Activated B cell treated with CpG ODN at 0.5 μM for 24 hours (primary cell): ENCODE measurements at places on chromosomes 13 and 19.
A peak's percentile ranks its signal among the peaks of the same experiment; 100 is the strongest.

DNA sequence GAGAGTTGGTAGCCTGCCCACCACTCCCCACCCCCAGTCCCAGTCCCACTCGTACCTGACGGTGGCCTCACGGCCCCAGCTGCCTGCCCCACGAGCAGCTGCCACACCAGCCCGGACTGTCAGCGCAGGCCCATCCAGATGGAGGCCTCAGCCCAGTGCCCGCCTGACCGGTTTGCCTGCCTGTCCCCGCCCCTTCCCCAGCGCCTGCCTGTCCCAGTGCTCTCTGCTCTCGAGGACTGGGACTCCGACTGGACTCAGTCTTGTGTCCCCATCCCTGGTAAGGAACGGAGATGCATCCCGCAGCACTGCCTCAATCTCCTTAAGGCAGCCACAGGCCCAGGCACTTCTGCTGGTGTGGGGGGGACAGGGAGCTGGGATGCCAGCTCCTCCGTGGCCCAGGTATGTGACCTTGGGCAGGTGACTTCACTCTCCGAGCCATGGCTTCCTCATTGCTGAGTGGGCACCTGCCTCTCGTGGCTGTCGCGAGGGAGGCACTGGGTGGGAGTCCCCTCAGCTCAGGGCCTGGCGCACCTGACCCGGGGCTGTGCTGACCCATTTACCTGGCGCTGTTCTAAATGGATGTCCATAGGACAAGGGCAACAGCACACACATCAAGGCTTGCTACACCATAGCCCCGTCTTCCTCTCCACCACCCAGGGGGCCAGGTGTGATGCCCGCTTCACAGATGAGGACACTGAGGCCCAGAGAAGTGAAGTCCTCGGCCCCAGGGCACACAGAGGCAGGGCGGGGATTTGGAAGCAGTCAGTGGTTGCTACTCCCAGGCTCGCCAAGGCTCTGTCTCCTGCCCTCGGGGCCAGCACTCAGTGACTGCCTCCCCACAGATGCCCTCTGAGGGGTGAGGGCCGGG lies at the start of gene NKPD1:
TSS of gene NKPD1 (minus strand) at position 113 of the 868 bp plus-strand sequence. CDS start 832 bp downstream, outside the sequence.
- H3K4me3 ChIP-seq, result no peak within 1 kb of the TSS
- H3K27ac ChIP-seq, result no peak within 1 kb of the TSS
- H3K4me1 ChIP-seq, result peaks cover 17% of the 10 kb centered on the region
- peaks cover 31% of the 10 kb centered on the region for H3K27me3 ChIP-seq
- H3K36me3 ChIP-seq, result no peaks in the 10 kb centered on the region

- no peaks in the 10 kb centered on the region for H3K27me3 ChIP-seq
- peak overlapping the region; percentile 91 for H3K27ac ChIP-seq
- peaks cover 18% of the 10 kb centered on the region for H3K36me3 ChIP-seq
- peaks cover 70% of the 10 kb centered on the region for H3K4me1 ChIP-seq
- no peak overlapping the region for H3K4me3 ChIP-seq
- no peak for DNase-seq
These were observed 28.0 kb downstream of the TSSK6 start for GRCh38 chr19:19487077-19487949.

DNA sequence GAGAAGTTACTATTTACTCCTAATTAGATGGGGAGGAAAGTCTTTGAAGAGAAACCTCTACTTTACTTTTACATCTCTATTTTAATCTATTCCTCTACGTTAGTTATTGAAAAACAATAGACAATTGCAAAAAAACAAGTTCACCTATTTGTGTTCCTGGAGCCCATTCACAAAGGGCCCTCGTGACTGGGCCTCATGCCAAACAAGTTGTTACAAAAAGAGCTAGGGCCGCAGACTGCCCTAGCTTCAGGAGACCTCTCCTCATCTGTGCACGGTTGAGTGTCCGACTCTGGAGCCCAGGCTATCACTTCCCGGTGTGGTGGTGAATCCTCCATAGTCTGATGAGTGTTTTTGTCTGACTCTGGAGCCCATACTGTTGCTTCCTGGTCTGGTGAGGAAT lies 190.9 kb downstream of the ZNF486 start:
- no peaks in the 10 kb centered on the region for H3K27me3 ChIP-seq
- DNase-seq, result no peak
- H3K4me3 ChIP-seq, result no peak overlapping the region
- no peaks in the 10 kb centered on the region for H3K4me1 ChIP-seq

DNA sequence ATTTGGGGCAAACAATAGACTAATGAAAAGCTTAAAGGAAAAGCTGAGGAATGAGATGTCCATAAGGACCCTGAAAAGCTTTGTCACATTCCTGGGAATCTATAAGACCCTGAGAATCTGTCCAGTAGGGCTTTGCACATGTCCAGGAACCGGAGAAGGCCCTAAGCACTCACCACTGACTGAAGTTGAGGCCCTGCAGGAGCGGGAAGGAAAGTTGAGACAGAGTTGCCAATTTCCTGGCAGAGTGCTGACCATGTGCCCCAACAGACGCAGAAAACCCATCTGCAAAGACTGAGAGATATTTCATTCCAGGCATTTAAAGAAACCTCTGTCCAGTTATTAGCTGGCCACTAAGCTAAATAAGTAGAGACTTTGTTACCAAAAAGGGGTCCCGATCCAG lies 890.5 kb downstream of the UQCRFS1 start:
- no peaks in the 10 kb centered on the region for H3K36me3 ChIP-seq
- no peaks in the 10 kb centered on the region for H3K4me1 ChIP-seq
- no peaks in the 10 kb centered on the region for H3K27me3 ChIP-seq
- H3K4me3 ChIP-seq, result no peak overlapping the region
- no peak overlapping the region for H3K27ac ChIP-seq
- DNase-seq, result no peak

DNA sequence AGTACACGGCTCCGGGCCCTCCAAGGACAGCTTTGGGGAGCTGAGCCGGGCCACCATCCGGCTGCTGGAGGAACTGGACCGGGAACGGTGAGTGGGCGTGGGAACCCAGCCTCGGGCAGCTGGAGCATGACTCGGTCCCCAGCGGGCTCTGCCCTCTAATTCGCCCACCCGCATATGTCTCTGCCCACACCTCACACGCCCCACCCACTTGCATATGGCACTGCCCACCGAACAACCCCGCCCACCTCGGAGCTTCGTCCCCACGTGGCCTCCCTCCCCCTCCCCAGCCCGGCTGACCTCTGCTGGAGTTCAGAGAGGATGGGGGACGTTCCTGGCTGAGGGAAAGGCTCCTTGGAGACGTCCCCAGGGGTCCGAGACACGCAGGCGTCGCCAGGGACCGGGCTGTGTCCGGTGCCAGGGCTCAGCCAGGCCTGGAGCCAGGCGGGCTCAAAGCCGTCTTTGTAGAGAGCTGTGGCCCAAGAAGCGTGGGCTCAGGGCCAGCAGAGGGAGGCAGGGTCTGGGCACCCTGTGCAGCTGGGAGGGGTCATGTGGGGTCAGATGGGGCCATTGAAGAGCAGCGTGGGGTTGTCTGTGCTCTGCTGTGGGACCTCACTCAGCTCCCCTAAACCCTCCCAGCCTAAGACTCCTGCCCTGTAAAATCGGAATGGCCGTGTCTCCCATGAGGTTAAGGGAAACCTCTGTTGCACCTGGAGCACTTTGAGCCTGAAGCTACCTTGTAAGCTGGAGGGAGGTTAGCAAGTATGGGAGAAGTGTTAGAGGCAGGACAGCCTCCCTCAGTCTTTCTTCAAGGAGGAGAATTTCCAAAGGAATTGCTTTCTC lies 3.8 kb downstream of the APC2 start:
- peaks cover 45% of the 10 kb centered on the region for H3K27me3 ChIP-seq
- DNase-seq, result no peak
- H3K4me1 ChIP-seq, result peaks cover 30% of the 10 kb centered on the region
- H3K4me3 ChIP-seq, result no peak overlapping the region

DNA sequence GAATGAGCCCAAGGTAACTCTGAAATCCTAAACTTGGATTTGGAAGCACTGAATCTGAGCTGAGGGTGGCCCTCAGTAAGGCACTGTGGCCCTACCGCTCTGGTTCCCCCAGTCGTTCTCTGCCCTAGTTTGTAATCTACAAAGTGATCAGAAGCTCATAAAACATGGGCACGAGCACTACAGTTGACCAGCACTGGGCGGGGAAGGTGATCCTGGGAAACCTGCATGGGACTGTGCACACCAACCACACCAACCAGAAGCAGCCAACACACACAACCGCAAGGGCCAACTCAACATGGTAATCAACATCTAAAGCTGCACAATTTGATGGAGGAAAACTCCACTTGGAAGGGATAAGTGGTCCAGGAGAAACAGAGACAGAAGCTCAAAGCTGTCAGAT lies 22.9 kb downstream of the SLC7A1 start:
- H3K4me3 ChIP-seq, result no peak overlapping the region
- no peaks in the 10 kb centered on the region for H3K27me3 ChIP-seq
- H3K27ac ChIP-seq, result no peak overlapping the region
- H3K36me3 ChIP-seq, result peaks cover 11% of the 10 kb centered on the region

- H3K27me3 ChIP-seq, result no peaks in the 10 kb centered on the region
- DNase-seq, result no peak
- H3K36me3 ChIP-seq, result no peaks in the 10 kb centered on the region
- H3K4me1 ChIP-seq, result no peaks in the 10 kb centered on the region
- no peak overlapping the region for H3K4me3 ChIP-seq
These were observed 426.2 kb upstream of the KLHL1 start for GRCh38 chr13:70534466-70534865.

DNA sequence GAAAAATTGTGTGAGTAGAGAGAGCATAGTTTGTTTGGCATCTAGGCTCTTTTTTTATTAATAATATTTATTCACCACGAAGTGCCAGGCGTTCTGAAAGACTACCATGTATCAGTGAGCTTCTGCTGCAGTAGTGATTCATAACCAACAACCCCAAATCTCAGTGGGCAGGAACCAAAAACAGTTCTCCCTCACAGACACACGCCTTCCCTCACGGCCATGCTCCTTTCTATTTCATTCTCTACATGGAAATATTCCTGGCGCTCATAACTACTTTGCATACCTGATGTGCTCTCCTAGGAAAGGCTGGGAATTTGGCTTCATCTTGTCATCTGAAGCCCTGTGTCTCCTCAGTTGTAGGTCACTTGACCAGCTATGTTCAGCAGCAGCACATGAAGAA lies 26.6 kb upstream of the AMER2 start:
- no peaks in the 10 kb centered on the region for H3K36me3 ChIP-seq
- H3K27ac ChIP-seq, result no peak overlapping the region
- peaks cover 4% of the 10 kb centered on the region for H3K27me3 ChIP-seq
- no peak for DNase-seq
- no peaks in the 10 kb centered on the region for H3K4me1 ChIP-seq
- no peak overlapping the region for H3K4me3 ChIP-seq

- no peaks in the 10 kb centered on the region for H3K36me3 ChIP-seq
- H3K27me3 ChIP-seq, result no peaks in the 10 kb centered on the region
- H3K4me1 ChIP-seq, result peaks cover 8% of the 10 kb centered on the region
- no peak for DNase-seq
- H3K27ac ChIP-seq, result peak overlapping the region; percentile 5
These were observed 669.6 kb downstream of the UQCRFS1 start for GRCh38 chr19:28543244-28543776.

GRCh38 chr13:108733022-108733560 lies 103.7 kb downstream of the MYO16 start:
- H3K4me1 ChIP-seq, result no peaks in the 10 kb centered on the region
- H3K4me3 ChIP-seq, result no peak overlapping the region
- DNase-seq, result no peak
- no peaks in the 10 kb centered on the region for H3K36me3 ChIP-seq
- H3K27me3 ChIP-seq, result no peaks in the 10 kb centered on the region

GRCh38 chr19:13633109-13633508 lies 126.8 kb upstream of the CACNA1A start:
- H3K4me3 ChIP-seq, result no peak overlapping the region
- no peak for DNase-seq

DNA sequence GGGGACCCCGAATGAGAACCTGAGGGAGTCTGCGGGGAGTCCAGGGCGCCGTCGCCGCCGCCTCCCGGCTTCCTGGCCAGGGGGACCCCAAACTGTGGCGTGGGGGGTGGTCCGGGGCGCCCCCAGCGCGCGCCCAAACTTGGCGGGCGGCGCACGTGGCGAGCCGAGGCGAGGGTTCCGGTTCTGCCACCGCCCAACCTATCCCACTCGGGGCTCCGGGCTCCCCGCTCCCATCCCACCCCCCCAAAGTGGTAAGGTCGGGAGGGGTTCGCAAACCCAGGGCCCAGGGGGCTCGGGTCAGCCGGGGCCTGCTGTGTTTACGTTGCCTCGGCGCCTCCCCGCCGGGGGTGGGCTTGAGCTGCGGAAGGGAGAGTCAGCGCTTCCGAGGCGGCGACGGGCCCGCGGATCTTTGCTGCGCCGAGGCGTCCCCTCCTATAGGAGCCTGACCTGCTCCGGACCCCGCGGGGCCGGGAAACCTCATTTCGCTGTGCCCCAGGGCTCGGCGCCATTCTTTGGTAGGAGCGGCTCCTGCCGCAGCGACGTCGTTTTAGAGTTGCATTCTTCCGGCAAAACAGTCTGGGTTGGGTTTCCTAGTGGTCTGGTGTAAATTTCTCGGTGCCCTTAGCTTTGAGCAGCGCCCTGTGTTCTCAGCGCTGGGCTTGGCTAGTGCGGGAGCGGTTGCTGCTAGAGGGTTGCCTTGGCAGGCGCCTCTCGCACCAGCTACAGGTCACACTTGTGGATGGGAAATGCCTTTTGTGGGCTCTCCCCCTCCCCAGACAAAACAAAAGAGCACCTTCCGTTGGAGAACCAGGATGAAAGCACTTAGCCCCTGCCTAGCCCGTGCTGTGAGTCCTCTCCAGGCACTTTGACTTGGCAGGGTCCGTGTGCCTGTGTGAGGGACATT lies 1.2 kb downstream of the DAZAP1 start:
- peak overlapping the region; percentile 89 for H3K27ac ChIP-seq
- no peaks in the 10 kb centered on the region for H3K27me3 ChIP-seq
- H3K4me3 ChIP-seq, result peak overlapping the region; percentile 88
- peak; percentile 54 for DNase-seq
- peaks cover 34% of the 10 kb centered on the region for H3K36me3 ChIP-seq
- peaks cover 48% of the 10 kb centered on the region for H3K4me1 ChIP-seq

GRCh38 chr13:51934461-51935087 lies 72.8 kb downstream of the CCDC70 start:
- no peak overlapping the region for H3K27ac ChIP-seq
- no peaks in the 10 kb centered on the region for H3K27me3 ChIP-seq
- no peaks in the 10 kb centered on the region for H3K4me1 ChIP-seq
- no peaks in the 10 kb centered on the region for H3K36me3 ChIP-seq
- DNase-seq, result no peak

- H3K36me3 ChIP-seq, result no peaks in the 10 kb centered on the region
- no peaks in the 10 kb centered on the region for H3K4me1 ChIP-seq
- no peak for DNase-seq
- H3K4me3 ChIP-seq, result no peak overlapping the region
- no peaks in the 10 kb centered on the region for H3K27me3 ChIP-seq
- no peak overlapping the region for H3K27ac ChIP-seq
These were observed 103.7 kb downstream of the TBC1D4 start for GRCh38 chr13:75378301-75378700.

- no peak overlapping the region for H3K4me3 ChIP-seq
- no peaks in the 10 kb centered on the region for H3K4me1 ChIP-seq
- H3K36me3 ChIP-seq, result no peaks in the 10 kb centered on the region
- H3K27ac ChIP-seq, result no peak overlapping the region
These were observed 40.0 kb upstream of the TPP2 start for GRCh38 chr13:102556806-102557205.

DNA sequence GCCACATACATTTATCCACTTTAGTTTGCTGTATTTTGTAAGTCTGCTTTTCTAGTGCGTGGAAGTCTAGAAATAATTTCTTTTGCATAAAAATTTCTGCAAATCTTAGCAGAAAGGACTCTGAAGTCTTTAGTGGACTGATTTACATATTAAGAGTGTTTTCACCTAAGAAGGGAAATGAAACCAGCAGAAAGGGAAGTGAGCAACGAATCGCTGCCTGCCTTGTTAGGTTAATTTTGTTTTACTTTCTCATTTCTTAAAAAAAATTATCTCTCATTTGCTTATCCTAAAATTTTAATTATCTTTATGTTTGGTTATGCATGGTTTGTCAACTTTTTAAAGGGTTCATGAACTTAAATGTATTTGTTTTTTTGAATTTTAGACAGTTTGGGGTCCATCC lies 767 bp upstream of the GPR18 start:
- H3K27me3 ChIP-seq, result no peaks in the 10 kb centered on the region
- peaks cover 88% of the 10 kb centered on the region for H3K4me1 ChIP-seq
- peak overlapping the region; percentile 96 for H3K27ac ChIP-seq
- H3K36me3 ChIP-seq, result peaks cover 34% of the 10 kb centered on the region
